ENCODE measurements at places on chromosomes 2 and 18.

- no peak for DNase-seq
Measured at GRCh38 chr2:161386228-161386824, 29.8 kb upstream of the TBR1 start.

GRCh38 chr2:11560806-11561205, 27.0 kb downstream of the GREB1 start:
- no peak for DNase-seq

- DNase-seq, result no peak
Measured at GRCh38 chr18:63421514-63421913, 762 bp downstream of the VPS4B start.

DNA sequence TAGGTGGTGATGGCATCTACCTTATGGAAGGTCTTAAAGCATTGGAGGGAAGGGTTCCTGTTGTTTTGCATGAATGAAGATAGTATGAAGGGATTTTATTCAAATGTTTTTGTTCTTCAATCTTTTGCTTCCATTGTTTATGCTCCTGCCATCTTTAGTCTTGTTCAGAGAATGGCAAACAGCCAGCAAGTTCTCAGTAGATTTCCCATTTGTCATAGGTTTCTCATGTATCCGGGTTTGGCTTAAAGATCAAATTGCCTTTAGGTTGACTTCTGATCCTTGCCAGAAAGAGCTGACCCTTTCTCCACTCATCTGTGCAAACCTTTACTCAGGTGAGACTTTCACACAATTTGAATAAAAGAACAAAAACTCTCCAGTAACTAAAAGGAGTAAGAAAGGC, 44.2 kb upstream of the STAT4 start:
- no peak for DNase-seq

DNA sequence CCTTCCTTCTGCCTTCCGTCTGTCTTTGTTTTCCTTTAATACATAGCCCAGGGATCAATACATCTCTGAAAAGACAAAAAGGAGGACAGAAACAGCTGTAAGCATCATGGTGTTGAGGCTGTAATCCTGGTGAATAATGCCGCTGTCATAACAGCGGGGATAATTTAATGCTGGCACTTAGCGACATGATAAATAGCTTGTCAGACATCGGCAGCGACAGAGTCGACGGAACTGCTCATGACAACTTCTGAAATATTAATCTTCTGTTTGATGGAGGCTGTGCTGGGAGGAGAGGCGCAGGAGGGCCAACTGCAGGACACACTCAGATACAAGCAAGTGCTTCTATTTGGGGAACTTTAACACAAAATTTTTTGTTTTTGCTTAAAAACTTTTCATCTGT, 602.2 kb downstream of the GALR1 start:
- no peak for DNase-seq

DNA sequence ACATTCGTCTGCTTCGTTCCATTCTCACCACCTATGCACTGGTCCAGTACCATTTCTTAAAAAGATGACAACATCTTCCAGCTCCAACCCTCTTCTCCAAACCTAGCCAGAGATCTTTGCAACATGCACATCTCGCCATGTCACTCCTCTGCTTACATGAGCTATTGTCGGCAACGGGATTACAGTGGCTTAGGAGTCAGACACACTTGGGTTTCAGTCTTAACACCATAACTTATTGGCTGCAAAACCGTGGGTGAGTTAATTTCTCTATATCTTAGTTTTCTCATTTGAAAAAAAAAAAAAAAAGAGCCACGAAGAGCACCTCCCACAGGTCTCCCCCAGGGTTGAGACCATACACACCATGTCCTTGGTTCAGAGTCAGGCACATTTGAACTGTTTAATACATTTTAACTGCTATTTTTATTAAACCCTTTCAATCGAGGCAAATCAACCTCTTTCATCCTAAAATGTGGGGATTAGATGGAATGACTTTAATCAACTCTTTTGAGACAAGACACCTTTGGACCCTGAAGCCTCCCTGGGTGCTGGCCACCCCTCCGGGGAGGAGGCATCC, 889 bp downstream of the ANKRD29 start:
- DNase-seq, result no peak

GRCh38 chr18:55515941-55516710, 71.9 kb downstream of the TCF4 start:
- no peak for DNase-seq

DNA sequence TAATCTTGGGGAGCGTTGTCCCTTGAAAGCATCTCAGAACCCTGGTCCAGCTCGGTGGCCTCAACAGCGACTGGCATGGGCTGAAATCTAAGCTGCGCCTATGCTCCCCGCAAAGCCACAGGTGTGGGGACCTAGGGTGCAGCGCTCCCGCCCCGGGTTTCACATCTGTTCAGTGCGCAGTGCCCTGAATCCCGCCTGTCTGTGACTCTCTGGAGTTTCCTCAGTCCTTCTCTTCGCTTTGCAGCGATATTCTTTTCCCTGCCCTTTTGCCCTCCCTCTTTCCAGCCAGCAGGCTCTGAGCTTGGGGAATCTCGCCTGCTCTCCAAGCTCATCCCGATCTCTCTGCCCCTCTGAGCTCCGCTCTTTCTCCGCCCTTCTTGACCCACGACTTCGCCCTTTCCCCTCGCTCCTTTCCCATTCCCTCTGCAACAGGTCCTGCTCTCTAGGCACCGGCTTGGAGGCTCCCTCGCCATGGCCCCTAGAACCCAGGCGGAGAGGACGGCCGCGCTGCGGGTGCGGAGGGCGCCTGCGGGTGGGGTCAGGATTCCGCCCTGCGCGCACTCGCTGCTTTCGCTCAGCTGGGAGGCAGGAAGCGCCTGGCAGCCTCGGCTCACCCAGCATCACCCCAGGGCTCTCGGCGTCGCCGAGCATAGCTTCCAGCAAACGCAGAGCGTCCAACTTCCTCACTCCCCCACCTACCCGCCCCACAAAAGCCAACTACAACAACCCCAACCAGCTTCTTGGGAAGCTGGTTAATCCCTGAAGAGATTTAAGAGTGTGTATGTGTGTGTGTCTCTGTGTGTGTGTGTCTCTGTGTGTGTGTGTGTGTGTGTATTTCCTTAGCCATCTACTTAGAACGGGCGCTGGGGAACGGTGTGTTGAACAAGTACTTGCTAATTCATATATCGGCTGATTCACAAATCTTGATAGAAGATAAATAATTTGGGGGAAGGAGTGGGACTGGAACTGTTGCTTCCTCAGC, 1.1 kb downstream of the GRP start:
- DNase-seq, result no peak

- no peak for DNase-seq
Measured at GRCh38 chr2:194343167-194343566, 1313.9 kb upstream of the SLC39A10 start.
